DMS79 (cell line): ENCODE measurements at places on chromosomes 3 and 15.

DNA sequence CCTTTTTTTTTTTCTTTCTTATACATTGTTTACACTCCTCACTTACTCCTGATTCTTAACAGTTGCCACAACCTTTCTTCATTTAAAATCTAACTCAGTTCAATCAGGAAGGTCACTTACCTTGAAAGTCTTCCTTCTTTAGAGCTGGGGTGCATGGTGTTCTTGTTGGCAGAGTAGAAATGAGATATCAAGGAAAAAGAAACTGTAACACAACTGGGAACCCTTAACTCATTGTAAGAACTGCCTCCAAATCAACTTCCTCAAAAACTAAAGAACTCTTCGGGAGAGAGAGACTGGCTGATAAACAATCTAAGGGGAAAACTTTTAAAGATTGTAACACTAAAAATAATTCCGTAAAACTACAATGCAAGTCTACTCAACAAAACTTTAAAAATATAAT lies 1.4 kb upstream of the APPL1 start:
- no peak for DNase-seq

DNA sequence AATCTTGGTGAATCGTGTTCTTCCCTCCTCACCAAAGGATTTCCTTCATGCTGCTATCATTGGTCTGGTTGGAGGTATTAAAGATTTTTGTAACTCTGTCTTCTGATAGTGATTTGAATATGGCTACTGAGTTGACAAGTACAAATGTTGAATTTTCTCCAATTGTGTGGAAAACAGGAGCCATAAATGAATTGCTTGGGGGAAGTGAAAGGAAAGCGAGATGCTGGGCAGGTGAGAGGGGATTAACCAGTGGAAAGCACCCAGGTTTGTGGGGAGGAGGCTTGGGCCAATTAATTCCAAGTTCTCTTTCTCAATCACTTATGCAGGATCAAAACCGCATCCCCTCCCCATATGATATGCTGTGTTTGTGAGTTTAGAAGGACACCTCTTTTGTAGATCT lies 372.5 kb downstream of the IL20RB start:
- DNase-seq: no peak

DNA sequence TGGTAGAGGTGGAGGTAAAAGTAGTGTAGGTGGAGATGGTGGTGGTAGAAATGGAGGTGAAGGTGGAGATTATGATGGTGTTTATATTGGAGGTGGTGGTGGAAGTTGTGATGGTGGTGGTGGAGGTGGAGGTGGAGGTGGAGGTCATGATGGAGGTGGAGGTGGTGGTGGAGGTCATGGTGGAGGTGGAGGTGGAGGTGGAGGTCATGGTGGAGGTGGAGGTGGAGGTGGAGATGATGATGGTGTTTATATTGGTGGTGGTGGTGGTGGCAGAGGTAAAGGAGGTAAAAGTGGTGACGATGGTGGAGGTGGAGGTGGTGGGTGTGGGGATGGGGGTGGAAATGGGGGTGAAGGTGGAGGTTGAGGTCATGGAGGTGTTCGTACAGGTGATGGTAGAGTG lies 107.8 kb downstream of the ASB7 start:
- DNase-seq: no peak

GRCh38 chr3:25259871-25260270 lies 168.2 kb upstream of the RARB start:
- no peak for DNase-seq

- DNase-seq: no peak
Observed at GRCh38 chr15:62889141-62889661, 153.3 kb upstream of the TPM1 start.

DNA sequence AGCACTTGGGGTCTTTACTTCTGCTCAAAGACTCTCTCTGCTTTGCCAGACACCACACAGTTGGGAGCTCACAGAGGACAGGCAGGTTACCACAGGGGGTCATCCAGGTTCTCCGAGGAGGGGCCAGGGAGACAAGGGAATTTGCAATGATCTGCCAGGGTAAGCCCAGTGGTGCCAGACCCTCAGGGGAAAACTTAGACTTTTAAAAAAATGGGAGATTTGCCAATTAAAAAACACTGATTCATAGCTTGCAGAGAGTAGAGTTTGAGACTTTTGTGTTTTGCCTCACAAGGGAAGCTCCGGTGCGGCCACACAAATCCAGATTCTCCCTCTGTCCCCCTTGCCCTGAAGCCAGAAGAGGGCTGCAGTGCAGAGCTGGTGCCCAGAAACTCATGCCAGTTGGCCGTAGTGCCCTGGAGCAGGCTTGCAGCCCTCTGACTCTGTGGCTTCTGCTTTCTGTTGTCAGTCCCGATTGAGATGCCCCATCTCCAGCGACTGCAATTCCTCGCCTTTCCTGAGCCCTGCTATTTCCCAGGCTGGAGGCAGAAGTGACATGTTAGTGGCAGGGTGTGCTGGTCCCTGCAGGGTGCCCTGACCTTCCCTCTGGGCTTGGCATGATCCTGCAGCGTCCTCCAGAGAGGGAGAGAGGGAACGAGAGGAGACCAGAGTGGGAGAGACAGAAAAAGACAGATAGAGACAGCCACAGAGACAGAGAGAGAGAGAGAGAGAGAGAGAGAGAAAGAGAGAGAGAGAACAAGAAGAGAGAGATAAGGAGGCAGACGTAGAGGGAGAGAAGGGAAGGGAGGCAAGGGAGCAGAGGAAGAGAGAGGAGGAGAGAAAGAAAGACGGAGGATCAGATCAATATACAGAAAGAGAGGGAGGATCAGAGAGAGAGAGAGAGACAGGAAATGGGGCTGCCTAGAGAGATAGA lies 46.0 kb downstream of the RHCG start:
- DNase-seq: no peak

DNA sequence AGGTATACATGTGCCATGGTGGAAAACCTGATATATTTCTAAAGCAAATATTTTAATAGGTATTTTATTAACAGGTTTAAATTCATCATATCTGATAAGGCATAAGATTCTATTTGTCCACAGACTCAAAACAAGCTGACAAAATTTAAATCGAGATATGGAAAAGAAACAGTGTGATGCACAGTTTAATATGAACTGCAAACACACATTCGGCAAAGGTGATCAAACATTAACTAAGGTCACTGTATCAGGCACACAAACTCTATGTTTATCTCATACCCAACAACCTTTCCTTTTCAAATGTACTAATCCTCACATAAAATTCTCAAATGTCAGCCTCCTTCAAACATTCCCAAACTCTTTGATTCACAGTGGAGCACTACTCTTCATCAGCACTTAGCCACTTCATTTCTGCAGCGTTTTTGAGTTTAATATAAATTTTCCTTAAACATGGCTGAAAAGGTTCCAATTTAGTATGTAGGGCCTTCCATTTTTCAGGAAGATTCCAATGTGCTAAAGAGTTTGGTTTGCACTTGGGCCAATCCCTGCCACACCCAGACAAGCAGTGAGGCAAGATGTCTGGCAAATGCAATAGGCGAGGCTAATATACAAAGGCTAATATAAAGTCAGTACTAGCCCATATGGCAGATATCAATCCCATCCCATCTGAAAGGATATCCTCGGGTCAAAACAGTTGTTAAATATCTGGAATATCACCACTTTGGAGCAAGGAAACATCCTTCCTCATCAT lies 84.6 kb downstream of the GBE1 start:
- DNase-seq: no peak

- DNase-seq: no peak
Observed at GRCh38 chr3:169241630-169241990, 421.9 kb downstream of the MECOM start.

- no peak for DNase-seq
Observed at GRCh38 chr15:69093127-69093526, 67.3 kb upstream of the GLCE start.

GRCh38 chr3:62134061-62134496 lies 239.3 kb downstream of the FEZF2 start:
- no peak for DNase-seq

DNA sequence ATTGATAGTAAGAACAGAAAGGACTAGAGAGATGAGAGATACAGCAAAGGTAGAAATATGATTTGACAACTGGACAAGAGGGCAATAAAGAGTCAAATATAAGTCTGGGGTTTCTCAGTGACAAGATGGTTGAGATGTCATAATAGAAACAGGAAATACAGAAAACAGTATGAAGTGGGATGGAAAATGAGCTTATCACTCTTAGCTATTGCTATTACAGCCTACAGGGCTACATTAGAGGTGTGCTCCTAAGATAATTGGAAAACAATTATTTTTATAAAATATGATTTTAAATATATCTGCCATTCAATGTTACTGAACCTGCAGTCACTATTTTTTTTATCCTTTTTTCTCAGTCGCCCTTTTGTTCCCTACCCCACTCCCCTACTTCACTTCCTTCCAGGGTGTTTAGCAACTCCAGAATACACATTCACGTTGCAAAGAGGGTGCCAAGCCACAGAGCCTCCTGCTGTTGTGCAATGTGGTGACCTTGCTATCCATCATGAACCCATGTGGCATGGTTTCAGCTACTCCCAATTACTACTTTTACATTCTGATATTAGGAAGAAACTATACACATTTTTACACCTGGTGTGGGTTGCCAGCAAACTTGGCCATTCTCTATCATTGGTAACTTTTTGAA lies 6.0 kb downstream of the NRG4 start:
- no peak for DNase-seq

GRCh38 chr3:13138833-13139145 lies 65.6 kb upstream of the IQSEC1 start:
- DNase-seq: no peak

- no peak for DNase-seq
Observed at GRCh38 chr3:124811436-124811835, 75.7 kb downstream of the ITGB5 start.

DNA sequence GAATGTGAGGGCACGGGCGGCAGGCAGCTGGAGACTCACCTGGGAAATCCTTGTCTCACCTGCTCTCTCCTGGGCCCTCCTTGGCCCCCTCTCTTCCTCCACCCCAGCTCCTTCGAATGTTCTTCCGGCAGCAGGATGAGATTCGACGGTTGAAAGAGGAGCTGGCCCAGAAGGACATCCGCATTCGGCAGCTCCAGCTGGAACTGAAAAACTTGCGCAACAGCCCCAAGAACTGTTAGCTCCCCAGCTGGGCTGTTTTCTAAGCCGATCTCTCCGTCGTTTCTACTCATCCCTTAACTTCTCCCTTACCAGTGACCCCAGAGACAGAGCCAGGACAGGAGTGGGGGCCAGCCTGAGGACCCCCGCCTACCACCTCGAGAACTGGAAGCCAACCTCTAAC lies 95.0 kb downstream of the ANP32A start:
- DNase-seq: no peak

DNA sequence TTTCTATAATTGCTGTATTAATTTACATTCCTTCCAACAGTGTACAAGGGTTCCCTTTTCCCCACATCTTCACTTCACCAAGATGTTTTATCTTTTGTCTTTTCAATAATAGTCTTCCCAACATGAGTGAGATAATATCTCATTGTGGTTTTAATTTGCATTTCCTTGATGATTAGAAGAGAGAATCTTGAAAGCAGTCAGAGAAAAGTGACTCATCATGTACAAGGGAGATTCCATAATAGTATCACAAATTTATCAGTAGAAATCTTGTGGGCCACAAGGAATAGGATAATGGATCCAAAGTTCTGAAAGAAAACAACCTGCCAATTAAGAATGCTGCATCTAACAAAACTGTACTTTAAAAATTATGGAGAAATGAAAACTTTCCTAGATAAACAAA lies 189.3 kb downstream of the NECTIN3 start:
- no peak for DNase-seq

- no peak for DNase-seq
Observed at GRCh38 chr15:77597804-77598453, 34.8 kb downstream of the LINGO1 start.

DNA sequence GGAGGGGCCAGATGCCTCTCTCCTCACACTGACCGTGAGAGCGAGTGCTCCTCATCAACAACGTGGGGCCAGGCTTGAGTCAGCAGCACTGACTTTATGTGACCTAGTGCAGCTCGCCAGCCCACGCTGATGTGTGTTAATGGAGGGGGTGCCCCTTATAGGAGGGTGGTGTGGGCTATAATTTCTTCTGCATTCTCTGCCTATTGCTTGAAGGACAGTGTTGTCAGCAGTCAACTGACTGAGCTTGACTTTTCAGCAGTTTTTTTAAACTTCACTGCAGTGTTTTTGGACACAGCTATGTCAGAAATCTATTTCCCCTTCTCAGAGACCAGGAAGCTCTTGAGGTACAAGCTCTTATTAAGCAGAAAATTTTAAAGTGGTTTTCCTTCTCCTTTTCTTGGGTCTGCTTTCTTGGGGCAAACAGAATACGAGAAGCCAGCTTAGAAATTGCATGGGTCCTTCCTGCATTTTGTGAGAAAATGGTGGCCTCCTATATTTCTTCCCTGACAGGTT lies 304.8 kb upstream of the CTDSPL start:
- DNase-seq: no peak

DNA sequence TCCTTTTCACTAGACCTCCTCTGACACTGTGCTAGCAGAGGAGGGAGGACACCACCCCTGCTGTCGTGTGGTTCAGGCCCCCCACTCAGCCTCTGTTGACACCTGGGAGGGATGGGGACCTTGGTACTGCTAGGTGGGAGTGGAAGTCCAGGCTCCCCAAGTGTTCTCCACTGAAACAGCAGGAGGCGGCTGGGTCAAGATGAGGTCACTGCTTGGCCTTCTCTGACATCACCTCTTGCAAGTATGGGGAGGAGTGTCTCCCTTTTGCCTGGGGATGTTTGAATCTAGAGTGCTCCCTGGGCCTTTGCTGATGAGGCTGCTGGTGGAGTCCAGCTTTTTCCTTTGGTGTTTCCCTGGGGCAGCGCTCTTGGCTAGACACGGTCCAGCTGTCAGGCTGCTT lies 101.5 kb downstream of the CHRNA7 start:
- no peak for DNase-seq

- no peak for DNase-seq
Observed at GRCh38 chr3:62184559-62184958, 188.8 kb downstream of the FEZF2 start.

DNA sequence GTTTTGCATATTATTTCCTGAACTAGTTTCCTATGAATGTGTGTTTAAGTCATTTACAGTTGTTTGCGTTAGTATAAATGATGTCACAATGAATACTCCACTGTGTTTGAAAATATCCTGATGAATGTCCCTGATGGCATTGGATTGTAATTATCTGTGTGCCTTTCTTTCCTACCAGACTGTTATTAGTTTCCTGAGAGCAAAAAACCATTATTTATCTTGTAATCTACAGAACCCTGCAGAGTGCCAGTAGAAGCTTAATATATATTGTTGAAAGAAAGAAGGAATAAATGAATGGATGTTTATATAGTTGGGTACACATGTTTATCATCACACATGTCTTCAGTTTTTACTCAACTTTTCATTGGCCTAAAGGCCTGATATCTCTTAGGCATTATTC lies 312.6 kb downstream of the AGBL1 start:
- DNase-seq: no peak

- DNase-seq: no peak
Observed at GRCh38 chr15:39539466-39539865, 41.4 kb upstream of the THBS1 start.
